ENCODE measurements at places on chromosomes 7 and 10. TPM values are rescaled to one million over a fixed set of nuclear protein-coding genes. Genes with fewer than 3 reads are reported as not detected.

LRGUK gene
- 0.87 TPM for total RNA-seq

ENKUR gene
- total RNA-seq, result not detected

SOSTDC1 gene
- total RNA-seq, result not detected

- DNase-seq, result no peak
These were observed 21.8 kb downstream of the MGAM start for GRCh38 chr7:142017451-142017850.

- DNase-seq, result no peak
These were observed 61.2 kb downstream of the HHEX start for GRCh38 chr10:92750791-92751533.

DNA sequence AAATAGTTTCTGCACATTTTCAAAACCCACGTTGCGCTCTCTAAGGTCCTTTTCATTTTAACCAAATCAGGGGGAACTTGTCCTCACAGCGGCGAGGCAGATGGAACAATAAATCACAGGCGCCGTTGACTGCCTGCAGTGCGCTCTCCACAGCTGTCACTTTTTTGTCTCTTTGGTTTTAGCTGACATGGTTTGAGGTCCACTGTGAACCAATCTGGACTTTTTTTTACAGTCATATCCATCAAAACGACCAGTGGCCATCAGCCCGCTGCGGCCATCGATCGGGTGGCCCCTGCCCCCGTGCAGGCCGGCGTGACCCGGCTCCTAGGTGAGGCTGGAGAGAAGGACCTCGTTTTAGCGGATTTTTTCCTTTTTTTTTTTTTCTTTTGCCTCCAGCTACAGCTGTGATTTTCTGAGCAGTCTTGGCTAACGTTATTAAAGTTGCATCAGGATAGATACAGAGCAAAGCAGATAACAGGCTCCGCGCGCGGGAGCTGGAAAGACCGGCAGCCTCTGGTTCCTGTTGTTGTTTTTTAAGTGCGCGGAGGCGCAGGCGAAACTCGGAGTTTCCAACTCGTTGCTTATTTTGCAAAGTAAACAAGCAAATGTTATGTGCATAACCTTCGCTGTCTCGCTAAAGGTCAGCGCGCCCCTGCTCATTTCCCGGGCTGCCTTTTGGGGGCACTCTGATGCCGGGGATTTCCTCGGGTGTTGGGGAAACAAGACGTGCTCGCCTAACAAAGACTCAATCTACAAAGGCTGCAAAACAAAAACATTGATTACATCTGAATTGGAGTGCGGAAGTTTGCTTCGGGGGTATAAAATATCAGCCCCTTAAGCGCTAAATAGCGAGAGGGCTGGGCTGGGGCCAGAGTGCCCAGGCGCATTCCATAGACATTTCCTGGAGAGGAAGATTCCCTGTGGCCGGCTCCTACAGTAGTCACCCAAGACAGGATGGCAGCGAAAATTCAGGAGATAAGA is 414.8 kb upstream of the MKI67 start:
- DNase-seq, result no peak

- no peak for DNase-seq
These were observed 155.2 kb upstream of the GNAI1 start for GRCh38 chr7:79979437-79979836.

DNA sequence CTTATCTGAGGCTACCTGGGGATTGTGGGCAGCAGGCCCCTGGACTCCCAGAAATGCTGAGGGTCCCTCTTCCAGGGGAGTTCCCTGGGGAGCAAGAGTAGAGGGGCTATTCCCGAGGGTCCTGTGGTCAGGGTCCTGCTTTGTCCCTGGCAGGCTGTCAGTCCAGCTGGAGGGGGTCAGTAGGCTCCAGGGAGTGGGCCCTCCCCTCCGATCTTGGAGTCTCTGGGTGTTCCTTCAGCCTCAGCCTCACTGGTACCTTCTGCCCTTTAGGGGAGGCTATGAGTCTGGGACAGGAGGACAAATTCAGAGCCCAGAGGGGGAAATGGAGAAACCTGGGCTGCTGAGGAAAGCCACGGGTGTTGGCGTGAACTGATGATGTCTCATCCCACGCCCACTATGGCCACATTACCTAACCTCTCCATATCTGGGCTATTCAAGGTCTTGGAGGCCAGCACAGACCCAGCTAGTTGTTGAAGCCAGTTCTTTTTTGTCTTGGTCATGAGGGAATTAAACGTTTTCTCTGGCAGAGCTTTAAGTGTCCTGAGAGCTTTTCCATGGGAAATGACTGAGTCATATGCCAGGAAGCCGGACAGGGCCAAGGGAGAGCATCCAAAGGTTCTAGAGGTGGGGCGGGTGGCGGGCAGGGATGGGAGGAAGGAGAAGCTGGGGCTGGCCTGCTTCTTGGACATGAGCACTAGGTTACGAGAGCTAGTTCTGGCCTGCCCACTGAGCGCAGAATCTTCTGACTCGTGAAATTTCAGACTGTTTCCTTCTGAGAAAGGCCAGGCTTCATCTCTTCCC is 6.2 kb downstream of the CALHM2 start:
- no peak for DNase-seq

DNA sequence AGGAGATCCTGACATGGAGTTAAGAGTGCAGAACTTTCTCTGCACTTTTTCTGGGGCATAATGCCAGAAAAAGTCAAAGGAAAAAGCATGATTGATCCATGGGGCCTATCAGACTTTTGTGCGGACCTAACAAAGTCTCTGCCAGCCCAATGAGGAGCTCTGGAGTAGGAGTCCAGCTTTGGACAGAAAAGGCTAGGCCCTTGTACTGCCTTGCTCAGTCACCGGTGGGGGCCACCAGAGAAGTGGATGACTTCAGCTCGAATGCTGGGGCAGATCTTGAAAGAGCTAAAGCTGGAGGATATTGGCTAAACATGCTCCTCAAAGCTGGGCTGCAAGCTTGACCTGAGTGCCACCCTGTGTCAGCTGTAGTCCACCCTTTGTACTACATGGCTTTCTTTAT is 2.8 kb upstream of the ZC3HAV1 start:
- no peak for DNase-seq

DNA sequence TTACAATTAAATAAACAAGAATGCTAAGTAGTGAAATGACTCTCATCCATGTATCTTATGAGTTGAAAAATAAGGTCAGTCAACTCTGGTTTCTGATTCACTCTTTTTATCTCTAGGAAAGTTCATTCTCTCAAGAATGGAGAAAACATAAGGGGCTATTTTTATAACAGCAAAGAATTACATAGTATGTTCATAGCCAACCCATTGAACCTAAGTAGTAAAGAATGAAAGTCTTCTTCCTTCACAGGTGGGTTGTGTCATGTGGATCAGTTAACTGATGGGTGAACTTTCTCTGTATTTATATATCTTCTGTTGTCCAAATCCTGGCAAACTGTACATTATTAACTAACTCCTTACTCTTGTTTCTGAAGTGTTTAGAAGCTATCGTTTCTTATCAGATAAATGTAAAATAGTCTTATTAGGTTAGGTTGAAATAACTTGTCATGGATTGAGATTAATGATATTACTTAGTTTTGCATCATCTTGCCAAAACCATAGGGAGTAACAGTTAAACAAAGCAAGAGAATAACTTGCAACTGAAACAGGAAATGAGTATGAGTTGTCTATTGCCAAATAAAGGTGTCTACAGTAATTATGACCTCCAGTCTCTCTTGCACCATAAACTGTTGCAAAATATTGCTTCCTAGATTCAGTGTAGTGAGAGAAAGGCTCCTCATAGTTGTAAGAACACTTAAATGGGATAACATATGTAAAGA is 86.8 kb downstream of the ANKRD7 start:
- no peak for DNase-seq

Measured in mesenteric fat pad (tissue), 1 donor.